ENCODE measurements at places on chromosomes 12 and 14.
A peak's percentile ranks its signal among the peaks of the same experiment; 100 is the strongest.

- H3K4me3 ChIP-seq = peak overlapping the region; percentile 99
- H3K4me1 ChIP-seq = peaks cover 32% of the 10 kb centered on the region
- H3K27me3 ChIP-seq = no peaks in the 10 kb centered on the region
- H3K36me3 ChIP-seq = peaks cover 1% of the 10 kb centered on the region
- DNase-seq = no peak
These were observed 450 bp downstream of the SINHCAF start for GRCh38 chr12:31325524-31325875.

- H3K4me1 ChIP-seq = no peaks in the 10 kb centered on the region
- H3K27ac ChIP-seq = no peak overlapping the region
- H3K4me3 ChIP-seq = no peak overlapping the region
- no peak for DNase-seq
These were observed 8.4 kb downstream of the PAPLN start for GRCh38 chr14:73245480-73246325.

GRCh38 chr12:12903642-12904609 is 12.6 kb downstream of the GPRC5A start:
- no peaks in the 10 kb centered on the region for H3K36me3 ChIP-seq
- no peak overlapping the region for H3K4me3 ChIP-seq
- peaks cover 58% of the 10 kb centered on the region for H3K4me1 ChIP-seq

- H3K27ac ChIP-seq = no peak overlapping the region
- no peaks in the 10 kb centered on the region for H3K27me3 ChIP-seq
- DNase-seq = no peak
These were observed 83.9 kb downstream of the CMKLR1 start for GRCh38 chr12:108255252-108255602.

GRCh38 chr14:103735022-103735421 is 19.4 kb downstream of the ZFYVE21 start:
- H3K4me3 ChIP-seq = no peak overlapping the region
- peaks cover 5% of the 10 kb centered on the region for H3K36me3 ChIP-seq
- no peak for DNase-seq
- no peaks in the 10 kb centered on the region for H3K4me1 ChIP-seq

DNA sequence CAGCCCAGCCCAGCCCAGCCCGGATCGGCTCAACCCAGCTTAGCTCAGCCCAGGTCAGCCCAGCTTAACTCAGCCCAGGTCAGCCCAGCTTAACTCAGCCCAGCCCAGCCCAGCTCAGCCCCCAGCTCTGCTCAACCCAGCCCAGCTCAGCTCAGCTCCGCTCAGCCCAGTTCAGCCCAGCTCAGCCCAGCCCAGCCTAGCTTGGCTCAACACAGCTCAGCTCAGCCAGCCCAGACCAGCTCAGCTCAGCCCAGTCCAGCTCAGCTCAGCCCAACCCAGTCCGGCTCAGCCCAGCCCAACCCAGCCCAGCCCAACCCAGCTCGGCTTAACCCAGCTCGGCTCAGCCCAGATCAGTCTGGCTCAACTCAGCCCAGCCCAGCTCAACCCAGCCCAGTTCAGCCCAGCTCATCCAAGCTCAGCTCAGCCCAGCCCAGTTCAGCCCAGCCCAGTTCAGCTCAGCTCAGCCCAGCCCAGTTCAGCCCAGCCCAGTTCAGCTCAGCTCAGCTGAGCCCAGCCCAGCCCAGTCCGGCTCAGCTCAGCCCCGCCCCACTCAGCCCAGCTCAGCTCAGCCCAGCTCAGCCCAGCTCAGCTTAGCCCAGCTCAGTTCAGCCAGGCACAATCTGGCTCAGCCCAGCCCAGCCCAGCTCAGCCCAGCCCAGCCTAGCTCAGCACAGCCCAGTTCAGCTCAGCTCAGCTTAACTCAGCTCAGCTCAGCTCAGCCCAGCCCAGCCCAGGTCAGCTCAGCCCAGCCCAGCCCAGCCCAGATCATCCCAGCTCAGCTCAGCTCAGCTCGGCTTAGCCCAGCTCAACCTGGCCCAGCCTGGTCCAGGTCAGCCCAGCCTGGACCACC is 331.7 kb downstream of the TMEM121 start:
- DNase-seq = no peak
- no peaks in the 10 kb centered on the region for H3K36me3 ChIP-seq
- no peak overlapping the region for H3K27ac ChIP-seq
- H3K4me3 ChIP-seq = no peak overlapping the region
- no peaks in the 10 kb centered on the region for H3K4me1 ChIP-seq

GRCh38 chr12:120209851-120210250 is 8.9 kb upstream of the RPLP0 start:
- no peaks in the 10 kb centered on the region for H3K4me1 ChIP-seq
- H3K4me3 ChIP-seq = no peak overlapping the region
- H3K36me3 ChIP-seq = peaks cover 1% of the 10 kb centered on the region
- DNase-seq = no peak

DNA sequence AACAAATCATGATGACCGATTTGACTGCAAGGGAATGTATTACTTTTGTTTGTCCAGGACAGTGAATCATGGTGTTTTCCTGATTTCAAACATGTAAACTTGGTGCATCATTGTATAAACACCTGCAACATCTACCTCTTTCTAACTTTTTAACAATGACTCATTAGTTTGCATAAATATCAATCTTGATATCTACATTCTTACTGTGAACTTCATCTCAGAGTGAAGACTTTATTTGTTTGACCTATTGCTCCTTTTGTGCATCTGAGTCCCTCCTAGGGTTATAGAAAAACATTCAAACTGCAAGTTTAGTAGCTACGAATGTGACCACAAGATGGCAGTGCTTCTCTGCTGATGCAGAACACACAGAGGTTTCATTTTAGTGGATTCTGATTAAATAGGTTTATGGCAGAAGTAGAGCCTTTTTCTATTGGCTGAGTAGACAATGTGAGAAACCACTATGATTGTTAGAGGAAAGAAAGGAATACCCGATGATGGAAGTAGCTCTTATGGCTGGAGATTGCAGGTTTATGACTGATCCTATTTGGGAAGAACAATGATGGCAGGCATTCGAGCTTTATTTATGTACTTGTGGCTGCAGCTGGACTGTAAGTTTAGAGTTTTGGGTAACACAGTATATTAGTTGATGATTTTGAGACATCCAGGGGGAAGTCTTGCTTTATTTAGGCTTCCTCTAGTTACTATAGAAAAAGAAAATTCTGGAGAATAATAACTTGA is 244.2 kb upstream of the OR4E1 start:
- no peak overlapping the region for H3K4me3 ChIP-seq
- H3K4me1 ChIP-seq = no peaks in the 10 kb centered on the region
- H3K36me3 ChIP-seq = no peaks in the 10 kb centered on the region
- peak; percentile 42 for DNase-seq

DNA sequence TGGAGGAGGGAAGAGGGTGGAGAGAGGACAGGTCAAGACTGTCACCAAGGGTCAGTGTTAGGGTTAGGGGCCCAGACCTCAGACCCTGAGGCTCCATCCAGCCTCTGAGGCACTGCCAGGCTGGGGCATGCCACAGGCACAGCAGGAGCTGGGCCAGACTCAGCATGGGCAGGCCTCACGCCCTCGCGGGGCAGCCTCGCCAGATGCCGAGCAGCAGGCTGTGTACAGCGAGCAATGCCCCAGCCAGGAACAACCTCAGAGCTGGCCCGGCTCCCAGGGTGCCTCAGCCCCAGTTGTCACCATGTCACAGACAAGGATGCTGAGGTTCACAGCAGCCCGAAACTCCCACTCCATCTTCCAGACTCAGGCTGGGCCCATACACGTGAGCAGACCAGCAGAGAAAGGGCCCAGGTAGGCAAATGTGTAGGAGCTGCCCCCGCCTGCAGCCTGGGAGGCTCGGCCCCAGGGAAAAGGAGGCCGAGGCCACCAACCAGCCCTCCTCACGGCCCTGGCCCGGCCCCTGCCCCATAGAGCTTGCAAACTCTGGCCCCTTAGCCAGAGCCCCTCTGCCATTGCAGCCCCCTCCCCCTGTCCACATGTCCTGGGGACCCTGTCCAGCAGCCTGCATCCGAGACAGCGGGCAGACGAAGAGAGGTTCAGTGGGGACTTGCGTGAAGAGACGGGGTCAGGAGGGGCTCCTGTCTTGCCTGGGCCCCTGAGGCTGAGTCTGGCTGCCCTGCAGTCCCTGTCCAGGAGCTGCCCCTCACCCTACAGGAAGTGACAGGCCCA is 7.5 kb downstream of the C14orf180 start:
- H3K4me1 ChIP-seq = peaks cover 21% of the 10 kb centered on the region
- no peak for DNase-seq
- H3K27me3 ChIP-seq = no peaks in the 10 kb centered on the region

- no peak for DNase-seq
- no peaks in the 10 kb centered on the region for H3K36me3 ChIP-seq
- no peaks in the 10 kb centered on the region for H3K27me3 ChIP-seq
- no peaks in the 10 kb centered on the region for H3K4me1 ChIP-seq
- no peak overlapping the region for H3K27ac ChIP-seq
These were observed 14.5 kb upstream of the PWP1 start for GRCh38 chr12:107670999-107671643.

DNA sequence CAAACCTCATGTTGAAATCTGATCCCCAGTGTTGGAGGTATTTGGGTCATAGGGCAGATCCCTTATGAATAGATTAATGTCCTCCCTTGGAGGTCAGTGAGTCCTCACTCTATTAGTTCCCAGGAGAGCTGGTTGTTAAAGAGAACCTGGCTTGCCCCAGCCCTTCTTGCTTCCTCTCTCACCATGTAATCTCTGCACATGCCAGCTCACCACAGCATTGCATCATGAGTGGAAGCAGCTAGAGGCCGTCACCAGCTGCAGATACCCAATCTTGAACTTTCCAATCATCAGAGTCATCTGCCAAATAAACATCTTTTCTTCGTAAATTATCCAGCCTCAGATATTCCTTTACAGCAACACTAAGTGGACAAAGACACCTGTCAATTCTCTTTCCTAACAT is 161.8 kb upstream of the IGF1 start:
- H3K27ac ChIP-seq = no peak overlapping the region
- no peaks in the 10 kb centered on the region for H3K27me3 ChIP-seq
- H3K4me1 ChIP-seq = no peaks in the 10 kb centered on the region

DNA sequence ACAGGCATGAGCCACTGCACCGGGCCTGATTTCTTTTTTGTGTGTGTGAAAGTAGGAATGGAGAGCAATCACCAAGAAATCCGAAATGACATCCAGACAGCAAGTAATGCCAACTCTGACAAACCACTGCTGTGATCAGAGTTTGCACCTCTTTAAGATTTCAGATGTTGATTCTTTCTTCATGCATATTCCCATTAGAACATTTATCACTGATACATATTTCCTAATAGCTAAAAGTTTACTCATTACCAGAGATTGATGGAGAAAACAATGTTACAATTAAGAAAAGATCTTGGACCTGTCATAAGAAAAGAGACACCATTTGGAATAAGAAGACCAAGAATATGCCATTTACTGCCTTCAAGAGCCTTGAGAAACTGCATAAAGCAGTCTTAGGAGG is 217.0 kb upstream of the MGAT4C start:
- no peaks in the 10 kb centered on the region for H3K27me3 ChIP-seq
- no peaks in the 10 kb centered on the region for H3K36me3 ChIP-seq
- DNase-seq = no peak
- no peaks in the 10 kb centered on the region for H3K4me1 ChIP-seq

- no peak for DNase-seq
- H3K27ac ChIP-seq = no peak overlapping the region
- H3K4me3 ChIP-seq = no peak overlapping the region
These were observed 38.6 kb upstream of the KCNJ8 start for GRCh38 chr12:21813125-21813524.

GRCh38 chr14:89237921-89238529 is 179.0 kb downstream of the FOXN3 start:
- H3K27ac ChIP-seq = no peak overlapping the region
- H3K4me1 ChIP-seq = no peaks in the 10 kb centered on the region
- no peaks in the 10 kb centered on the region for H3K36me3 ChIP-seq
- H3K4me3 ChIP-seq = no peak overlapping the region

GRCh38 chr14:78143489-78144145 is 26.6 kb upstream of the NRXN3 start:
- no peaks in the 10 kb centered on the region for H3K4me1 ChIP-seq
- H3K27ac ChIP-seq = no peak overlapping the region
- no peak for DNase-seq
- H3K27me3 ChIP-seq = no peaks in the 10 kb centered on the region
- no peak overlapping the region for H3K4me3 ChIP-seq

DNA sequence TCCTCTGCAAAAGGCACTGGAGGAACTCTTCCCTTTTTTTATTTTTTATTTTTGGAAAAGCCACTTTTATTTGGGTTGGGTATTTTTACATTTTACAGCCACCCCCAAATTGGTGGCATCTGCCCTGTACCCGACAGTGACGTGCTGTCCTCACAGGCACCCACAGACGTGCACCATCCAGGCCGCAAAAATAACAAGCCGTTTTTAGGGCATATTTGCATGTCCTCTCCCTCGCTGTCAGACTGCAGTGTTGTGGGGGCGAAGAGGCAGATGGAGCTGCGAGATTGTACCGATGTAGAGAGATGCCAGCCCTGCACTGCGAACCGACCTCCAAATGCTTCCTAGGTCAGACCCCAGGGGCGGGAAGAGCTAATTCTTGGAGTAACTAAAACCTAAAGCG is 12.2 kb downstream of the JDP2 start:
- no peaks in the 10 kb centered on the region for H3K4me1 ChIP-seq
- H3K36me3 ChIP-seq = no peaks in the 10 kb centered on the region
- no peak for DNase-seq

GRCh38 chr14:20662968-20663732 is 21.2 kb upstream of the RNASE4 start:
- H3K27me3 ChIP-seq = no peaks in the 10 kb centered on the region
- H3K27ac ChIP-seq = no peak overlapping the region
- H3K4me3 ChIP-seq = no peak overlapping the region
- peaks cover 7% of the 10 kb centered on the region for H3K4me1 ChIP-seq
- H3K36me3 ChIP-seq = no peaks in the 10 kb centered on the region

- no peak overlapping the region for H3K4me3 ChIP-seq
- peaks cover 7% of the 10 kb centered on the region for H3K4me1 ChIP-seq
- H3K27me3 ChIP-seq = no peaks in the 10 kb centered on the region
- H3K36me3 ChIP-seq = no peaks in the 10 kb centered on the region
- H3K27ac ChIP-seq = no peak overlapping the region
- no peak for DNase-seq
These were observed 434.3 kb upstream of the TMTC1 start for GRCh38 chr12:30218073-30218472.

GRCh38 chr12:104427547-104427938 is 29.2 kb upstream of the CHST11 start:
- H3K4me3 ChIP-seq = no peak overlapping the region
- no peak overlapping the region for H3K27ac ChIP-seq
- DNase-seq = no peak
- no peaks in the 10 kb centered on the region for H3K36me3 ChIP-seq
- H3K4me1 ChIP-seq = no peaks in the 10 kb centered on the region

DNA sequence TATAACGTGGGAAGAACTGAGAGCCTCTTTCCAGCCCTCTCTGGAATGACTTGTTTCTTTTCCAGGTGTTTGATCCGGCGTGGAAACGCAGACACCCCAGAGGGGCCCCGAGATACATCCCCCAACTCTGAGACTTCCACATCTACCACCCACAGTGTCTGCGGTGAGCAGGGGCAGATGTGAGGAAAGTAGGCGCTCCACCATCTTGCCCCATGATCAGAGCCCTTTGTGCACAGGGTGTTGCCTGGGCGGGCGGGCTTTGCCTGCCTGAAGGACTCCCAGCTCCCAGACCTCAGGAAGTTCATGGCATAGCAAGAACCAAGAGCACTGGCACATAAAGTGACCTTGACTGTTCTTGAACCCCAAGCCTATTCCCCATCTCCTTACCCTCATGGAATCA is 2.8 kb downstream of the CARMIL3 start:
- H3K4me1 ChIP-seq = peaks cover 5% of the 10 kb centered on the region
- no peaks in the 10 kb centered on the region for H3K36me3 ChIP-seq
- no peaks in the 10 kb centered on the region for H3K27me3 ChIP-seq
- no peak overlapping the region for H3K27ac ChIP-seq

GRCh38 chr14:95850429-95850828 is 26.2 kb upstream of the TUNAR start:
- no peaks in the 10 kb centered on the region for H3K36me3 ChIP-seq
- no peaks in the 10 kb centered on the region for H3K4me1 ChIP-seq
- no peak for DNase-seq
- H3K4me3 ChIP-seq = no peak overlapping the region
- no peaks in the 10 kb centered on the region for H3K27me3 ChIP-seq

Measured in Caco-2 (cell line).